ENCODE measurements at places on chromosomes 13 and 19. TPM values are rescaled to one million over a fixed set of nuclear protein-coding genes. Genes with fewer than 3 reads are reported as not detected.

- no peak for DNase-seq
These were observed 1.8 kb downstream of the LCP1 start for GRCh38 chr13:46179969-46180763.

DNA sequence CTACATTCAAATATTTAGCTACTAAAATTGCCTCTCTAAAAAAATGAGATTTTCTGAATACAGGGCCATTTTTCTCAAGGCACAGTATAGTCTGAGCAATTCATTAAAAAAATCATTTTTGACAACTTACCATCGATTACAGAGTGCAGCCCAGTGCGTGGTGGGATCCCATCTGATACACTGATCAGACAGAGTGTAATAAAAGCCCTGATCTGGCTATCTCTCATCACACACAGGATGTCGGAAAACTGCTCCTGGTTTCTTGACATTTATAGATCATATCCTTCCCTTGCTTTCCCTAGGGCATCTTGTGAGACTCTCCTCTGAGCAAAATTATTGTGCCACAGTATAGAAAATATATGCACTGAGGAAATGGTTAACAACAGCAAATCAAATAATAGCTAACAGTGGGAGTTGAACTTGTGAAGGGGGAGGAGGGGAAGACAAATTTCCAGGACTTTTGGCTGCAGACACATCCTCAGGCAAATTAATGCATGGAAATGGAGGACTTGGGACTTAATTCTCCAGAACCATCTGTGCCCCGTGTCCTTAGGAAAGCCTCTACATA, 28.4 kb upstream of the CNMD start:
- DNase-seq = no peak

- DNase-seq = no peak
These were observed 607 bp downstream of the PLEKHJ1 start for GRCh38 chr19:2235381-2236063.

- DNase-seq = no peak
These were observed 766.4 kb downstream of the GPC5 start for GRCh38 chr13:92164822-92165221.

DNA sequence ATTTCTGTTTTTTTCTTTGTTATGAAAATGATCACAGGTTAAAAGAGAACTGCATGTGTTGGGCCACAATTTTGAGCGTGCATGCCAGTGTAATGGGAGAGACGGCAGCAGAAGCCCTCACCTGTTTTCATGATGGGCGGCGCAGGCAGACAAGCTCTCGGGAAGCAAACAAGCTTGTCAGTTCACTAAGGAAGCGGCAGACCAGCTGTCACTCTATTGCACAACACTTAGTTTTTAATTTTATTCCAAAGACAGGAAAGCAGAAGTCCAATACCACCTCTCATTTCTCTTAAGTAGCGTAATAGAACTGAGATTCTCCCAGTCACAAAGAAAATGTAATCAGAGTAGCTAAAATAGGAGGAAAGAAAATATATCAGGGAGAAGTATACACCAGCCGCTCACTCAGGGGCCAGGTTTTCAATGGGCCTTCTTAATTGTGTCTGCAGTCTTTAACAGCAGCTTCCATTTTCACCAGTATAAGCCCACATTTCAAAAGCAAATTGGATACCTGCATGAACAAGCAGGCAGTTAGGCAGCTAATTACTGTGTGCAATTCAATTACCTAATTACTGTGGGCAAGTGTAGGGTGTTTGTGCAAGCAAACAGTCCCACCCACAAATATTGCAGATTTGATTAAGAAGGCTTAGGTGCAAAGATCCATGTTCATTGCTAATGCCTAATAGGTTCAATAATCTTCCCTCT, 711.4 kb downstream of the DIAPH3 start:
- DNase-seq = no peak

DNA sequence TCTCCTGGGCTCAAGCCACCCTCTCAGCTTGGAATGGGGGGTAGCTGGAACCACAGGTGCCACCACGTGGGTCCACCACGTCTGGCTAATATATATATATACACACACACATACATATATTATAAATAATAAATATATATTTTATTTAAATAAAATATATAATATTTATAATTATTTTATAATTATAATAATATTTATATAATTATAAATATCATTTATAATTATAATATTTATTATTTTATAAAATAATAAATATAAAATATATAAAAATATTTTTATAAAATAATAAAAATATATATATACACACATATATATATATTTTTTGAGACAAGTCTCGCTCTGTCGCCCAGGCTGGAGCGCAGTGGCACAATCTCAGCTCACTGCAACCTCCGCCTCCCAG, 2.4 kb downstream of the ELANE start:
- no peak for DNase-seq

- DNase-seq = no peak
These were observed 755.3 kb downstream of the UQCRFS1 start for GRCh38 chr19:28457620-28458019.

- peak; percentile 37 for DNase-seq
These were observed 862.1 kb upstream of the MIR17HG start for GRCh38 chr13:90485436-90485835.

- DNase-seq = no peak
These were observed 6.9 kb upstream of the EMP3 start for GRCh38 chr19:48318286-48318987.

DNA sequence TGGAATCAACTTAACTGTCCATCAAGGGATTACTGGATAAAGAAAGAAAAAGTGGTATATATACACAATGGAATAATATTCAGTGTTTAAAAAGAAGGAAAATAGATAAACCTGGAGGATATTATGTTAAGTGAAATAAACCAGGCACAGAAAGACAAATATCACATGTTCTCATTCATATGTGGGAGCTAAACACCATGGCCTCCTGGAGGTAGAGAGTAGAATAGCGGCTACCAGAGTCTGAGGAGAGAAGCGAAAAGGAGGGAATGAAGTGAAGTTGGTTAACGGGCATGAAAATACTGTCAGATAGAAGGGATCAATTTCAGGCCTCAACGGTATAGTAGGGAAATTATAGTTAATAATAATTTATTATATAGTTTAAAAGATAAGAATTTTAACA, 147.5 kb upstream of the OBI1 start:
- DNase-seq = no peak

DNA sequence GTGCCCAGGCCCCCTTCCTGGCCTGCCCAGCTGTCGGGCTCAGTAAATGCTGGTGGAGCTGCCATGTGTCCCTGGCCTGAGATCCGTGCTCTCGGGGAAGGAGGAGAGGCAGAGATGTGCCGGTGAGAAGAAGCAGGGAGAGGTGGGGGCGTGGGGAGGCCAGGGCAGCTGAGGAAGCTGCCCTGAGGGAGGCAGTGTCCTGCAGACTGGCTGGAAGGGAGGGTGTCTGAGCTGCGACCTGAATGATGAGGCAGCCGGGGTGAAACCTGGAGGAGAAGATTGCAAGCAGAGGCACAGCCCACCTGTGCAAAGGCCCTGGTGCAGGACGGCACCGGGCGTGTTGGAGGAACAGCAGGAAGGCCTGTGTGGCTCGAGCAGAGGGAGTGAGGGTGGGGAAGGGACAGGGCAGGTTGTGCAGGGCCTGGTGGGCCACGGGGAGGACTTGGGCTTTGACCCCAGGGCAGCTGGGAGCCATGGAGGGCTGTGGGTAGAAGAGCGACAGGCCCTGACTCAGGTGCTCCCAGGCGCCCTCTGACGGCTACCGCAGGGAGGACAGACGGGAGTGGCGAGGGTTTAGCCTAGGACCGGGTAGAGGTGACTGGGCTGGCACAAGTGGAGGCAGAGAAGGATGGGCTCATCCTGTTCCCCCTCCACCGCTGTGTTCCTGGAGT, 14.0 kb upstream of the CELF5 start:
- DNase-seq = peak; percentile 22

- DNase-seq = no peak
These were observed 2040.3 kb upstream of the PCDH20 start for GRCh38 chr13:63455938-63456337.

GRCh38 chr13:35888457-35888883, 242.7 kb downstream of the DCLK1 start:
- no peak for DNase-seq

GRCh38 chr13:85266331-85266730, 532.9 kb downstream of the SLITRK6 start:
- no peak for DNase-seq

- no peak for DNase-seq
These were observed 375.0 kb downstream of the PCDH9 start for GRCh38 chr13:66855131-66855530.

- no peak for DNase-seq
These were observed 33.8 kb downstream of the ZNF44 start for GRCh38 chr19:12260861-12261260.

DNA sequence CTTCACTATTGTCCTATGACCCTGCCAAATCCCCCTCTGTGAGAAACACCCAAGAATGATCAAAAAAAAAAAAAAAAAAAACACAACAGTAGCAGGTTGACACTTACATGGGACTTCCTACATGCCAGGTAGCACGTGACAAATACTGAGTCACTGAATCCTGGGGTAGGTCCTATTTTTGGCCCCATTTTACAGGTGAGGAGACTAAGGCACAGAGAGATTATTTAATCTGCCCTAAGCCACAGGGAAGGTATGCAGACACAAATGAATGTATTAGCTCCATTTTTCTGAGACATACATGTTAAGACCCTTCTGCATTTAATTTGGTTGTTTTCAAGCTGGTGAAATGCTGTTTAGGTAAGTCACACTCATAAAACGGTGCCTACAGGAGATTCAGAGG, 15.7 kb downstream of the ZNF575 start:
- no peak for DNase-seq

DNA sequence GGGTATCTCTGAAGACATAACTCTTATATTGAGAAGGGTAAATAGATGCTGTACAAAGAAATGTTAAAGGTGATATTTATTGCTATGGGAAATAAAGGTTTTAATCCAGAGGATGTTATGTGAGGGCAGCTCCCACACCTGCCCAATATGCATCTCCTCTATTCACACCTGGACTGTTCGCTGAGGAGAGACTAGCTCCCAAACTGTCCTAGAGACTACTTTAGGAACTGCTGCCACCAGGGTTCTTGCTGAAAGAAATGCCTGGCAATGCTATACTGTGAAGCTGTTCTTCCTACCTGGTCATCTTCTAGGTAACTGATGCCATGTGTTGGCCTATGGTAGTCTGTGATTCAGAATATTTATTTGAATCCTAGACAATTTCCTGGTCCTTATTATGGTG, 1421.5 kb upstream of the SPRY2 start:
- DNase-seq = no peak

DNA sequence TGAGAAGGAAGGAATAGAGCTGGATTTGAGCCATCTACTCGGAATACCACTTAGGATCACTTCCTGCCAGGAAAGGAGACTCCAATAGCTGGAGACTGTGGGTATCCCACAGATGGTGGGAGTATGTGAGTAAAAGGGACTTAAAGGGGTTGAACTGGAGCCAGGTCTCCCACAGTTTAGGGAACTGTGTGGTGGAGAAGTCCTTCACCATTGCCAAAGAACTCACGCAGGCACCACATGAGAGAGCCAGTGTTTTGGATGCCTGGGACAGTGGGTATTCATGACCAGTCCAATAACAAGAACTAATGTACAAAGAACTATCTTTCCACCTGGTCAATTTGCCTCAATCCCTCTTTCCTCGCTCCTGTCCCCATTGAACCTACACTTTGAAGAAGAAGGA, 24.4 kb upstream of the MYCBP2 start:
- no peak for DNase-seq

DNA sequence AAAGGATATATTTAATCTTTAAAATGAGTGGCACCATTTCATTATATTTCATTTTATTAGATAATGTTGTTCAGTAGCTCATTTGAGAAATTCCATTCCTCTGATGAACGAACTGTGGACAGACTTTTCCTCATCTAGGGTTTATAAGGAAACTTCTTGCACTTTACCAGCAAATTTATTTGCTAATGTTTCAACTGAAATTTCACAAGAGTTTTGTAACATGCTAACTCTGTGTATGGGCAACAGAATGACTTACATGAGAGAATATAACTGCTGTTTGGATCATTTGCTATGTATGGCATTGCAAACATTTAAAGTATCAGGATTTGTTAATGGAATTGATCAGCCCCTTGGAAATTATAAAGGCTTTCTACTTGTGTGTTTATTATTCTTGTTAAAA, 3.7 kb upstream of the IRS2 start:
- DNase-seq = no peak

GRCh38 chr19:30781047-30781446, 408.9 kb downstream of the ZNF536 start:
- no peak for DNase-seq

- no peak for DNase-seq
These were observed 334 bp upstream of the ANGPTL6 start for GRCh38 chr19:10102787-10103236.

GRCh38 chr13:65724226-65724625, 1505.9 kb downstream of the PCDH9 start:
- DNase-seq = no peak

DNA sequence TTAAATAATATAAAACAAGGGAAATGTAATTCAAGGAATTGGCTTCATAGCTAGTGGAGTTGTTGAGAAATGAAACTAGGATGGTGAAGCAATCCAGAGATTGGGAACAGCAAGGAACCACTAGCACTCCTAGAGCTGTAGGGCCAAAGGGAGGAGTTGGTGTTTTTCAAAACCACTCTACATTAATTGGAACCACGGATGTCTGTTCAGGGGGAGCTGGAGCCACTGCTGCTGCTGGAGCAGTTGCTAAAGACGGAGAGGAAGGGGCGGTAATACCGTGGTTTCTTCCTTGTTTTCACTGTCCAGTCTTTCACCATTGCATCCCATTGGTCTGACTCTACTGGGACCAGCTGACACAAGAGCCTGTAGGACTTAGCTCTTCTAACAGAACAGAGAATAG, 8.5 kb downstream of the DNAJC15 start:
- no peak for DNase-seq

GRCh38 chr19:49677901-49678674, 1.0 kb downstream of the PRMT1 start:
- no peak for DNase-seq

TICAM1 gene
- total RNA-seq = 1.4 TPM

TNNI3 gene
- 3.2 TPM for total RNA-seq

CBY2 gene
- not detected for total RNA-seq

SCEL gene
- total RNA-seq = 0.10 TPM

PPP1R37 gene
- total RNA-seq = 25.8 TPM

RDH8 gene
- not detected for total RNA-seq

PMIS2 gene
- not detected for total RNA-seq

TNFSF9 gene
- 1.5 TPM for total RNA-seq

Data from spinal cord (tissue), 10 donors.